ENCODE measurements at places on chromosomes 2 and 18.

DNA sequence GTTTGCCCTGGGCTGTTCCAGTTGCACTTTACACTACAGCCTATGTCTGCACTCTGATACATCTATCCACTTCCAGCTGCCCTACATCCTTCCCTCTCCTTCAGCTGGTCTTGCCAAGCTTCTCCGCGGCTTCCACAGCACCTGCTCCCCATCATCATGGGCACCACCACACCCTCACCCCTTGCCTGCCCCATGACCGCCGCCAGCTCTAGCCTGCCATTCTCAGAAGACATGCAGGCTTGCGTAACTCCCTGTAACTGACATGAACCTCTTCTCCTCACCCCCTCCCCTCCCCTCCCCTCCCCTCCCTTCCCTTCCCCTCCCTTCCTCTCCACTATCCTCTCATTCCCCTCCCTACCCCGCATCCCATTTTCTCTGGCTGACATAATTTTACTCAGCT lies 46.0 kb downstream of the PAX8 start:
- no peak for DNase-seq

DNA sequence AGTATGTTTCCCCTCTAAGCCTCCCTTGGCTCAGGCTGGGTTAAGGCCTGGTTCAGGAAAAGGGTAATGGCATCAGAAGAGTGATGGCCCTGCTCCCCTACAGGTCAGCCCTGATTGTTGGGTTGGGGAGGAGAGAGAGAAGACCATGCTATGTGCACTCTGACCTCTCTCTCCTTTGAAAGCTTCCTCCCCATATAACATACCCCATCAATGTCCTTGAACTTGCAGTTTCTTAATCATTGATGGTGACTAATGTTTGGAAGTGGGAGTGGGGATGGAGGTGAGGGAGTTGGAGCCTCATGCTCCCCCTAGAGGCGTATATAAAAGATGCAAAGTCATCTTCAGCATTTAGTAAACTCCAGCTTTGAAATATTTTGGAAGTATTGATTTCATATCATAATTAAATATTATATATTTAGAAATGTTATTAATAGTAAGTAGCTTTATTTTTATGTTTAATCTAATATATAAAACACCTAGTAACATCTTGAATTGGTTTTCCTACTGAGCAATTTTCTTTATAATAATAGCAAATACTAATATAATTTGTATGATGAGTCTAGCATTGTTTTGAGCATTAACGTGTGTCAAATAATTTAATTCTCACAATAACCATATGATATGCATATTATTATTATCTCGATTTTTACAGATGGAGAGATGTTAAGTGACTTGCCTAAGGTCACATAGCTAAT lies 8.8 kb downstream of the PLCL1 start:
- DNase-seq: no peak

- no peak for DNase-seq
Measured at GRCh38 chr2:236782938-236783337, 213.3 kb downstream of the ACKR3 start.

DNA sequence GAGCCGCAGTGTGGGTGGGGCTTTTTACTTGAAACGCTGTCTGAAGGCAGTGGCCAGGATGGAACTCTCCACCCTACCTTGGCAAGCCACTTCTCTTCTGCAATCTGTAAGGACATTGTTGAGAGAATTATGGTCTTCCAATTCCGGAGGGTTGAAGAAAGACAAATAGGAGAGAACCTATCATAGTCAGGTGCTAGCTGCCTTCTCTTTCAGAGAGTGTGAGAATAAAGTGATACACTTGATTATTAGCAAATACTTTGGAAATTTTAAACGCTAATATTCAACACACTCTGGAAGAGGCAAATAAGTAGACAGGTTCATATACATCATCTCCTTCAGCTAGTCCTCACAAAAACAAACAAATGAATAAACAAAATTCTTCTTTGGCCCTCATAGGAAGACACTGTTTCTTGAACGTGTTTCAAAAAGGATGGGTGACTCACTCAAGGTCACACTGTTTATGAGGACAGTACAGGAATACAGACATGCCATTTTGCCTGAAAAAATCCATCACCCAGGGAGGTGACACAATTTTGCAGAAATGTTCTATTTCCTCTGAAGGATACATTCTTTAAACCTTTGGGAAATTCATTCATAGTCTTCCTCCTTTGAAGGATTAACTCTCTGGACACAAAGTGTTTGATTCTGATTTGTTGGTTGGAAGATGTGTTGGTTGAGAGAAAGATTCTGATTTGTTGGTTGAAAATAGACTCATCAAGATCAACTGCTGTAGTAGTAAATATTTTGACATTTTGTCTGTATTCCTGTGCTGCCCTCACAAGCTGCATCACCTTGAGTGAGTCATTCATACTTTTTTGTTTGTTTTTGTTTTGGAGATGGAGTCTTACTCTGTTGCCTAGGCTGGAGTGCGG lies 2.2 kb upstream of the IL1RN start:
- no peak for DNase-seq

- no peak for DNase-seq
Measured at GRCh38 chr2:110744429-110744828, 12.1 kb downstream of the ACOXL start.

GRCh38 chr2:207311316-207312005 lies 145.7 kb upstream of the KLF7 start:
- no peak for DNase-seq

GRCh38 chr2:109648041-109648527 lies 33.9 kb downstream of the SOWAHC start:
- no peak for DNase-seq

GRCh38 chr18:52367953-52368742 lies 28.2 kb downstream of the DCC start:
- no peak for DNase-seq

- DNase-seq: no peak
Measured at GRCh38 chr2:10058251-10059015, 15.1 kb downstream of the KLF11 start.

All from breast epithelium (tissue), 4 donors.